Endothelial cell of umbilical vein (primary cell): ENCODE measurements at places on chromosomes 12 and 14. TPM values are rescaled to one million over a fixed set of nuclear protein-coding genes. Genes with fewer than 3 reads are reported as not detected.
A peak's percentile ranks its signal among the peaks of the same experiment; 100 is the strongest.

DNA sequence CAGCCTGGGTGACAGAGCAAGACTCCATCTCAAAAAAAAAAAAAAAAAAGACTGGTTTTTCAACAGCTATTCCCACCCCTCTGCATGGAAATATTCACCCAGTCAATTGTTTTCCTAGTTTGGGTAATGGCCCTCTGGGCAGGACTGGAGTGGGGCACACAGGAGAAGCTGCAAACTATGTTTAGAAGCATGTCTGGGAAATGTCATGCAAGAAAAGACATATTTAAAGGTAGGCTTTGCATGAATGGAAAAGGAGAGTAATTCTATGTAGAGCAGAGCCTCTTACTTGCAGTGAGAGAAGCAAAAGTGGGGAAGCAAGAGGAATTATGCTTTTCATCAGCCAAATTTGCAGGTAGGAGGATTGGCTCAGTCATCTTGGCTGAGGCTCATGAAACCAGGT, 276.5 kb upstream of the PLEKHG7 start:
- H3K27me3 ChIP-seq = no peaks in the 10 kb centered on the region
- H3K4me1 ChIP-seq = no peaks in the 10 kb centered on the region
- no peak for DNase-seq

DNA sequence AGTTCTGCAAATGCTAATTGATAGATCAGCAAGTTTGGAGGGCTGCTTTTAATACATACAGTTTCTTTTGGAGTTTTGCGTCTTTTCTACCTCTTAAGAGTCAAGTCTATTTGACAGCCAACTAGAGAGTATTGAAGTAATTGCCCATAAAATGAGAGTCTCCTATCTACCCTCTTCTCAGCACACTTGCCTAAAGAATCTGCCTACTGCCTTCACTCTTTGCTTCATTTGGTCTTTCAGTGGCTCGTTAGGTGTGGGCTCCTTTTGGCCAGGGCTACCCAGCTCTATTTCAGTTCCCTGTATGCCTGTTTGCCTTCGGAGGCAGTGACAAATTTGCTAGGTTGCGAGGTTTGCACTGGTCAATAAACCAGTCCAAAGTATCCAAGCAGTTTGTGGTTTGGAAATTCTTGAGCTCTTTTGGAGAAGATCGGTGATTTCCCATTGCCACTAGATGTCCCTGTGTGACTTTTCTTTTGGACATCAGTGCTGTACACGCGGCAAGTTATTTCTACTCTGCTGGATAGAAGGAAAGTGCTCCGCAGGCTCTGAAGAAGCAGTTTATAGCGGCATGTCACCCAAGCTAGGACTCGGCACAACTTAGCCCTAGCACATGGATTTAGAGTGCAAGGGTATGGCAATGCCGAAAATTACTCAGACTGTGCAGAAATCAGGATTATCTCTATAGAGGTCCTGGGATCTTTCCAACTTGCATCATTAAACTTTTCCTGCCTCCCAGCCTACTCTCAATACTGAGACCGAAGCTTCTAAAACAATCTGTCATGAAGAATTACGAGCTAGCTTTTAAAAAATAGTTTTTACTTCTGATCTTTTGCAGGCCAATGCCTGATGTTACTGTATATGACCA, 38.6 kb downstream of the MGST1 start:
- H3K4me1 ChIP-seq = no peaks in the 10 kb centered on the region
- no peaks in the 10 kb centered on the region for H3K27me3 ChIP-seq
- DNase-seq = peak; percentile 50
- no peak overlapping the region for H3K27ac ChIP-seq

DNA sequence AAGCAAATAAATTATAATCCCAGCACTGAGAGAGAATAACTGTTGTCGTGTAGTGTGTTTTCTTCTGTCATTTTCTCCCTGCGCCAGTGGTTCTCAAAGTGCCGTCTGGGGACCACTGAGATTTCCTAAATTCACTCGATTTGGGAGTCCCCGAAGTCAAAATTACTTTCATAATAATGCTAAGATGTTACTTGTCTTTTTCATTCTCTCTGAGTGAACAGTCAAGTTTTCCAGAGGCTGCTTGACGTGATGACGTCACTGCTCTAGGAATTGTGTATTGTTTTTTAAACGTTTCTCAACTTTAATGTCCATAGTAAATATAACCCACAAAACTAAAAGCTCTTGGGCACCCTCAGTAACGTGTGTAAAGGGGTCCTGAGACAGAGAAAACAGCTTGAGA, 796 bp upstream of the POP5 start:
- H3K36me3 ChIP-seq = peaks cover 10% of the 10 kb centered on the region
- peak; percentile 38 for DNase-seq
- peaks cover 13% of the 10 kb centered on the region for H3K4me1 ChIP-seq

- no peaks in the 10 kb centered on the region for H3K27me3 ChIP-seq
- H3K4me3 ChIP-seq = no peak overlapping the region
- no peaks in the 10 kb centered on the region for H3K36me3 ChIP-seq
- DNase-seq = no peak
- H3K4me1 ChIP-seq = peaks cover 27% of the 10 kb centered on the region
Observed at GRCh38 chr12:124440841-124441381, 126.5 kb downstream of the NCOR2 start.

- no peaks in the 10 kb centered on the region for H3K4me1 ChIP-seq
- DNase-seq = peak; percentile 19
- H3K4me3 ChIP-seq = no peak overlapping the region
- H3K36me3 ChIP-seq = no peaks in the 10 kb centered on the region
Observed at GRCh38 chr12:132218915-132219314, 74.7 kb downstream of the NOC4L start.

DNA sequence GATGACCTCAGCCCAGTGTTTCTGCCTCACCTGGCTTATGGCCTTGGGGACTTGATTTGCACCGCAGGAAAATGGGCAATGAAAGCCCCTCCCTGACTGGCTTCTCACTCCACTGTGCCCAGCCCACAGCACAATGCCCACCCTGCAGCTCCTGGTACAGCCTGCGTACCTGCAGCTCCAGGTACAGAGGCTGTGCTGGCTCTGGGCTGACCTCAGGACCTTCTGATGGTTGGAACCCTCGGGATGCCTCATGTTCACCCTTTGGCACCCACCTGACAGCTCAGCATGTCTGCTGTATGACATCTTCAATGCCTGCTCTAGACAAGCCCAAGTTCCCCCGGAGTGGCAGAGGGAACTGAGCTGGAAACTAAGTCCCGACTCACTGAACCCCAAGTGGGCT, 87.1 kb downstream of the ALG10 start:
- DNase-seq = no peak
- H3K27ac ChIP-seq = no peak overlapping the region
- H3K4me3 ChIP-seq = no peak overlapping the region
- H3K4me1 ChIP-seq = no peaks in the 10 kb centered on the region
- no peaks in the 10 kb centered on the region for H3K27me3 ChIP-seq
- H3K36me3 ChIP-seq = no peaks in the 10 kb centered on the region

DNA sequence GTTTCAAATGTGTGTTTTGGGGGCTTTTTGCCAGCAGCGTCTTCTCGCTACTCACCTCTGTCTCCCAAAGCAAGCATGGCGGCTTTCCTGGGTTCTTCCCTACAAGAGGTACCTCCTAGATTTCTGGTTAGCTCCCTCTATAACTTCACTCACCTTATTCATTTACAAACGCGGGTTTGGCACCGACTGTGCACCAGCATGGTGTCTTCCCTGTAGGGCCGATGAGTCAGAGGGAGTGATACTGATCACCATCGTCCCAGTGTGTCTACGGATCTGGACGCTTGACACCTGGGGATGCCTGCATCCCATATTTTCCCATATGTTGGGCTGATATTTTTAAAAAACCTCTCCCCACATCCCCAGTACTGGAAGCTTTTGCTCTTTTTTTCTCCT, 8.0 kb upstream of the SERPINA12 start:
- no peaks in the 10 kb centered on the region for H3K36me3 ChIP-seq
- H3K27ac ChIP-seq = no peak overlapping the region
- H3K4me3 ChIP-seq = no peak overlapping the region
- H3K27me3 ChIP-seq = no peaks in the 10 kb centered on the region
- DNase-seq = no peak

Gene EML5
- total RNA-seq = 0.09 TPM in 1 of 2 replicates, not detected in the other

Gene RNASE3
- total RNA-seq = not detected in 2 replicates

Gene MOAP1
- 15.0 and 16.6 TPM in 2 replicates for total RNA-seq
